Peyer's patch (tissue), 4 donors: ENCODE measurements at places on chromosomes 7 and 10. TPM values are rescaled to one million over a fixed set of nuclear protein-coding genes. Genes with fewer than 3 reads are reported as not detected.
A peak's percentile ranks its signal among the peaks of the same experiment; 100 is the strongest.

PKD2L1 gene
- total RNA-seq, result not detected

DNA sequence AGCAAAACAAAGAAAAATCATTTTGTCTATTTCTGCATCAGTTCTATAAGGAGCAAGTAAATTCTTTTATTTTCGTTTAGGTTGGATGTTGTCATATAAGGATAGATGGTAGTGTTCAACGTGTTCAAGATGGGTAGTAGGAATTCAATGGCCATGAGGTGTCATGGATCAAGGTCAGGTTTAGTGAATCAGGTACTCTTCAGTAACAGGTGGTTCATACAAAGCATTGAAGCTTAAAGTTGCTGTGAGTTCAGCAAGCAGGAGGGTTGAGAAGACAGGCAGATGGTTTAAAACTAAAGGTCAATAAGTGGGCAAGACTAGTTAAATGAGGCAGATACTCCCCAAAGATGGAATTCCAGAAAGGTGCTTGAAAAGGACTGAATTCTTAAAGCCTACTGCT is 5.6 kb downstream of the LUC7L2 start:
- no peak for DNase-seq
- H3K36me3 ChIP-seq, result no peaks in the 10 kb centered on the region
- no peak overlapping the region for H3K4me3 ChIP-seq
- peaks cover 5% of the 10 kb centered on the region for H3K4me1 ChIP-seq
- H3K27me3 ChIP-seq, result no peaks in the 10 kb centered on the region

PDZD7 gene
- total RNA-seq, result 58.7 TPM

DNA sequence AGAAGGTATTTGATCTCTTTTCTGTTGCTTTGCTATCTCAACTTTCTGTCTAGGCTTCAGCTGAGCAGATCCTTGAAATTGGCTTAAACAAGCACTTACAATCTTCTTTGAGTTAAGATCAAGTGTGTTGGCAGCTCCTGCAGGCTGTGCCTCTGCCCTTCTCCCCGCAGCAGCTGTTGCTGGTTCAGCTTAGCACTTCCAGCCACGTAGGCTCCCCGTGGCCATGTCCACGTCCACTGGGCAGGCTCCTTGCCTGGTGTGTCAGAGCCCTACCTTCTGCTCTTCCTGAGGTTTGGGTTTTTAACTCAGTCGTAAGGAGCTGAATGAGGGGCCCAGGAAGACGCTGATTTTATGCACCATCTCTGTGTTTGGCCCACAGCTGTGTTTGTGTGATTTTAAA is 47.2 kb downstream of the CAMK1D start:
- no peaks in the 10 kb centered on the region for H3K36me3 ChIP-seq
- no peak for DNase-seq
- H3K27me3 ChIP-seq, result no peaks in the 10 kb centered on the region

DNA sequence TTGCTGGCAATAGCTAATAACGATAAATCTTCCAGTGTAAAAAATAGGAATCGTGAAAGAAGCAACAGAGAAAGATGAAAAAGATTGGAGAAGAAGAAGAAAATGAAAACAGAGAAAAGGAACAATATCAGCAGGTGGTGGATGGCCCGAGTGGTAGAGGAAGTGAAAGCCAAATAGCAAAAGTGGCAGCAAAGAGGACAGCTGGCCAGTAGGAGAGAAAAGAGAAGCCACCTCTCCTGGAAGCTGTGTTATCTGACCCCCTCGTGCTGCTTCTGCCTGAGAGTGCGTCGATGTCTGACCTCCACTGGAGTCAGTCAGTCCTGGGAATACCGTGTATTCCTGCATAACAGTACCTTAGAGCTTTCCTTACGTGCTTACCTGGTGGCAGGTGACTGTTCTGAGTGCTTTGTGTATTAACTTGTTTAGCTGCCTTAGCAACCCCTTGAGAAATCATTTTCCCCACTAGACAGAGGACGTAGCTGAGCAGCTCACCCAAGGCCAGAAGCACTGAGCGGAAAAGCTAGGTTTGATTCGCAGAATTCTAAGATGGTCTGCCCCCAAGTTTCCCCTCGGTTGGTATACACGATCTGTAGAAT is 88.3 kb downstream of the CHN2 start:
- no peaks in the 10 kb centered on the region for H3K36me3 ChIP-seq
- no peaks in the 10 kb centered on the region for H3K27me3 ChIP-seq
- H3K4me1 ChIP-seq, result no peaks in the 10 kb centered on the region
- no peak overlapping the region for H3K4me3 ChIP-seq

CHRM2 gene
- not detected for total RNA-seq

DNA sequence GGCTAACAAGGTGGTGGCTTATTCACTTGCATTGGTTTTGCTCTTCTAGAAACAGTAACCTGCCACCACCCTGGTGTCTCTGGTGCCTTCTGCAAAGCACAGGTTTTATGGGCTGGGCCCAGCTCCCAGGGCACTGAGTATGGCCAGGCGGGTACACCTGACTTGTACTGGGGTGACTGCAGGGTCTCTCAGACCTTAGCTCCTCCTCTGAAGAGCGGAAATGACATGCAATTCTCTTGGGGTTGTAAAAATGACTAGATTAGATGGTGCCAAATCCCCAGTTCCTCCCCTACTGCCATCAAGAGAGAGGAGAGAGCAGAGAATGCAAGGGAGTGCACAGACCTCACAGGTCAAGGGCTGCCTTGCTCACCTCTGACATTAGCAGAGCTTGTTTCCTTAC is 14.7 kb downstream of the ESYT2 start:
- no peaks in the 10 kb centered on the region for H3K27me3 ChIP-seq
- no peaks in the 10 kb centered on the region for H3K36me3 ChIP-seq
- no peak for DNase-seq

GRCh38 chr7:19203686-19204085 is 58.5 kb upstream of the FERD3L start:
- H3K27ac ChIP-seq, result no peak overlapping the region
- DNase-seq, result no peak

DNA sequence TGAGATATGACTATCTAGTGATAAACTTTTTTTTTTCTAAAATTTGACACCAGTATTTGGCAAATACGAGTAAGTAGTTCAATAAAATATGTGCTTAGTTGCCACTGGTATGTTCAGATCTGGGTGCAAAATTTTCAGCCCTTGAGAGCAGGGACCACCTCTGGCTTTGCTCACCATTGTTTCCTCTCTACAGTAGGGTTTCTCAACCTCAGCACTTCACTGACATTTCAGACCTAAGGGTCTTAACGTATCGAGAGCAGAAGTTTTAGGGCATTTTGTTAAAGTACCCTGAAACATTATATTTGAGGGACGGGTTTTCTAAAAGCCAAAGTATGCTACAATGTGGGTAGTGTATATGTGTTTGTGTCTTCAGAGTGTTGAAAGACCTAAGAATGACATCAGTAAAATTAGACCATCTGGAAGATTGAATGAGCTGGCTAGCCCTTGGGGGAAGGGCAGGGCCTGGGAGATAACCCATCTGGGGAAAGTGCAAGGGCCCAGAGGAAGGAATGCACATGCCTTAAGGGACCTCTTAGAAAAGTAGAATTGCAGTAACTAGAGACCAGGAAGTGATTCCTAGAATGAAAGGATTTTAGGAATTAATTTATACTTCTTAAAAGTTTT is 11.8 kb downstream of the BZW2 start:
- no peak overlapping the region for H3K27ac ChIP-seq
- no peak for DNase-seq
- peaks cover 11% of the 10 kb centered on the region for H3K4me1 ChIP-seq
- H3K27me3 ChIP-seq, result no peaks in the 10 kb centered on the region
- no peaks in the 10 kb centered on the region for H3K36me3 ChIP-seq
- H3K4me3 ChIP-seq, result no peak overlapping the region

- H3K27me3 ChIP-seq, result no peaks in the 10 kb centered on the region
- no peaks in the 10 kb centered on the region for H3K4me1 ChIP-seq
- no peak overlapping the region for H3K4me3 ChIP-seq
- DNase-seq, result no peak
- H3K27ac ChIP-seq, result no peak overlapping the region
Measured at GRCh38 chr7:131279044-131279443, 48.6 kb upstream of the MKLN1 start.

CLRN3 gene
- total RNA-seq, result 98.5 TPM

CYP3A5 gene
- 1,312 TPM for total RNA-seq

SEMA3C gene
- total RNA-seq, result 46.0 TPM

ZNF394 gene
- 57.3 TPM for total RNA-seq

GRCh38 chr10:79243181-79244067 is 103.8 kb upstream of the PPIF start:
- peak; percentile 87 for DNase-seq
- peaks cover 44% of the 10 kb centered on the region for H3K4me1 ChIP-seq
- no peaks in the 10 kb centered on the region for H3K36me3 ChIP-seq
- H3K27ac ChIP-seq, result peak overlapping the region; percentile 84
- H3K4me3 ChIP-seq, result peak overlapping the region; percentile 50
- H3K27me3 ChIP-seq, result no peaks in the 10 kb centered on the region

PIK3CG gene
- total RNA-seq, result 34.7 TPM

- no peaks in the 10 kb centered on the region for H3K36me3 ChIP-seq
- H3K4me1 ChIP-seq, result peaks cover 3% of the 10 kb centered on the region
- no peak for DNase-seq
- H3K27ac ChIP-seq, result peak overlapping the region; percentile 18
- no peak overlapping the region for H3K4me3 ChIP-seq
Measured at GRCh38 chr7:7251742-7252141, 69.4 kb downstream of the C1GALT1 start.

DNA sequence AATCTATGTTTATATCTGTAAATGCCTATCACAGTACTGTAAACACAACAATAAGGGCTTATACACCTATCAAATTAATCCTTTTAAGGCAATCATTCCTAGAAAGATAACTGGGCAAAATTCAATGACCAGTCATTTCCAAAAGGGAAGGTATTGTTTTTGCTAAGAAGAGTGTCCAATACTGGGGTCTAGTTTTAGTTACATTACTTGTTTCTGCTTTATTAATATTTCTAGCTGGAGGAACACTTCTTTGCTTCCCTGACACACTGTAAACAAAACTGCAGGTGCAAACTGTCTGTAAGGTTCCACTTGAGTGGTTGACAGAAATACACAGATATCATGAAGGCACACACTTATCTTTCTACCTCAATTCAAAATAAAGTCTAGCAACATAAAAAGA is 84.2 kb upstream of the FAM133B start:
- no peak overlapping the region for H3K4me3 ChIP-seq
- H3K27ac ChIP-seq, result no peak overlapping the region
- H3K27me3 ChIP-seq, result no peaks in the 10 kb centered on the region
- no peaks in the 10 kb centered on the region for H3K36me3 ChIP-seq
- DNase-seq, result no peak

BHLHA15 gene
- 9.9 TPM for total RNA-seq

GRCh38 chr10:6610647-6611046 is 30.6 kb upstream of the PRKCQ start:
- H3K36me3 ChIP-seq, result no peaks in the 10 kb centered on the region
- no peak for DNase-seq
- H3K4me3 ChIP-seq, result no peak overlapping the region
- no peaks in the 10 kb centered on the region for H3K4me1 ChIP-seq
- no peak overlapping the region for H3K27ac ChIP-seq

EBF3 gene
- total RNA-seq, result not detected

SFRP5 gene
- total RNA-seq, result not detected

- no peaks in the 10 kb centered on the region for H3K36me3 ChIP-seq
- H3K27me3 ChIP-seq, result no peaks in the 10 kb centered on the region
- no peak for DNase-seq
- H3K27ac ChIP-seq, result no peak overlapping the region
- no peaks in the 10 kb centered on the region for H3K4me1 ChIP-seq
Measured at GRCh38 chr7:28107960-28108359, 72.6 kb downstream of the JAZF1 start.

ADAM22 gene
- 2.0 TPM for total RNA-seq

- H3K27ac ChIP-seq, result peak overlapping the region; percentile 33
- no peaks in the 10 kb centered on the region for H3K4me1 ChIP-seq
- H3K36me3 ChIP-seq, result no peaks in the 10 kb centered on the region
- no peak overlapping the region for H3K4me3 ChIP-seq
Measured at GRCh38 chr10:4066581-4067390, 281.8 kb upstream of the KLF6 start.

DNA sequence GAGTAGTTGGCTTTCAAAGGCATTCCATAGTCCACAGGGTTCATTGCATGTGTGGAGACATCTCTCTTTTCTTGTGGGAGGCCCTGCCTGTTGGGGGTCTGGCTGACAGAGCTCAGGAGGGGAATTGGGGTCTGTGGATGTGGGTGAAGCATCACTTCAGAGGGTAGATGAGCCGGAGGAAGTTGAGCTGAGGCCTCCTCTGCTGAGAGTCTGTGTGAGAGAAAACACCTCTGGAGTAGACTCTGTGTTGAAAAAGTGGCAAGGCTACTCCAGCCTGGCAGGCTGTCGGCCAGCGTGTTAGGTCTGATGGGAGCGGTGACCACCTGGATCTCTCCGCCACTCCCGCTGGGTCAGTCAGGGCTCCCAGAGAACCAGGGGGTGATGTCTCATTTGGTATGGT is 358.0 kb upstream of the MGMT start:
- H3K4me1 ChIP-seq, result no peaks in the 10 kb centered on the region
- no peak for DNase-seq
- H3K27me3 ChIP-seq, result no peaks in the 10 kb centered on the region
- no peak overlapping the region for H3K27ac ChIP-seq
- no peaks in the 10 kb centered on the region for H3K36me3 ChIP-seq

GRCh38 chr10:90605506-90605905 is 252.3 kb downstream of the HTR7 start:
- H3K4me1 ChIP-seq, result no peaks in the 10 kb centered on the region
- no peak overlapping the region for H3K27ac ChIP-seq
- DNase-seq, result no peak
- no peak overlapping the region for H3K4me3 ChIP-seq

C10orf143 gene
- 3.7 TPM for total RNA-seq
